CD4-positive, alpha-beta T cell treated with Interleukin-6 at 100 ng/mL for 8 hours (primary cell): ENCODE measurements at places on chromosomes 1 and 21.

- DNase-seq: no peak
These were observed 19.5 kb upstream of the ARHGEF10L start for GRCh38 chr1:17520041-17520440.

- DNase-seq: no peak
These were observed at the start of gene CNTN2 for GRCh38 chr1:205042911-205043806. CNTN2 (plus strand) TSS chr1:205043212; CDS start chr1:205053186, 9,974 bp downstream.

GRCh38 chr1:80375109-80375508, 1368.6 kb upstream of the ADGRL4 start:
- no peak for DNase-seq

- DNase-seq: no peak
These were observed 3.6 kb downstream of the B3GALT5 start for GRCh38 chr21:39616211-39616772.

DNA sequence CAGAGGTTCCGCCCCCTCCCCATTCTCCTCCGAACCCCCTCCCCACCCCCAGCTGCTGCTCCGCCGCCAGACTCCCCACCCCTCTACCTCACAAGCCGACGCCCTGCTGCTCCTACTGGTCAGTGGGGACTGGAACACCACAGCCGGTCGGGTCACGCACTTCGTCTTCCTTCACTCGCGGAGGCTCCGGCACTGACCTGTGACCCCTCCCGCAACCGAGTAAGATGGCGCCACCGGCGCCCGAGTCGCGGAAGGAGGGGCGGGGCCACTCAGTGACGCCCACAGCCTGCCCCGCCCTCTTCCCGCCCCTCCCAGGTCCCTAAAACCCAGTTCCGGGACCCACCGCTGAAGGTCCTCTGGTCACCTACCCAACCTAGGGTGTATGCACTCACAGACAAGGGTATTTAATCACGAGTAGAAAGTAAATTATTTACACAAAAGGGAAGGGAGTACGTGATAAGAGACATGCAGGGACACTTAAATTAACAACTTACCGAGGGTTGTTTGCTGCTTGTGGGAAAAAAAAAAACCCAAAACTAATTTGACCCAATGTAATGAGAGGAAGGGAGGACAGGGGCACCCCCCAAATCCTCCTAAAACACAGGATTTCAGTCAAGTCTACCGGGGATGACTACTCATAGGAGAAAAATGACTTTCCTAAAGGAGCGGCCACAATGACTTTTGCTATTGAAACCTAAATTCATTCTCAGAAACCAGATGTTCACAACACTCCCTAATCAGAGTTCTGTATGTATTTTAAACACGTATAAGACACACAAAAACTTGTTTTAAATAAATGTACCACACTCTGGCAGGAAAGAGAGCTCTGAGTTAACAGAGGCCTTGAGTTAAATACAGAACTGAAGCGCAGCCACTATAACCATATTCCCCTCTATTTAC, at the start of gene RIT1:
Gene RIT1 (minus strand): TSS at position 194 of the 900 bp plus-strand sequence. CDS start 588 bp downstream, outside the sequence.
- peak; percentile 81 for DNase-seq

GRCh38 chr1:40712405-40712944, 21.0 kb downstream of the NFYC start:
- DNase-seq: no peak

- peak; percentile 84 for DNase-seq
These were observed at the start of gene AKT3 for GRCh38 chr1:243850202-243850451. AKT3 (minus strand) TSS chr1:243850243; CDS start chr1:243843170, 7,073 bp downstream.

- DNase-seq: no peak
These were observed 110.9 kb downstream of the RUNX1 start for GRCh38 chr21:34938089-34938764.
